ENCODE measurements at places on chromosomes 6 and 20.

GRCh38 chr6:168858926-168859325 is 394.7 kb downstream of the THBS2 start:
- DNase-seq: no peak

GRCh38 chr6:114906096-114906495 is 563.3 kb upstream of the HS3ST5 start:
- DNase-seq: no peak

DNA sequence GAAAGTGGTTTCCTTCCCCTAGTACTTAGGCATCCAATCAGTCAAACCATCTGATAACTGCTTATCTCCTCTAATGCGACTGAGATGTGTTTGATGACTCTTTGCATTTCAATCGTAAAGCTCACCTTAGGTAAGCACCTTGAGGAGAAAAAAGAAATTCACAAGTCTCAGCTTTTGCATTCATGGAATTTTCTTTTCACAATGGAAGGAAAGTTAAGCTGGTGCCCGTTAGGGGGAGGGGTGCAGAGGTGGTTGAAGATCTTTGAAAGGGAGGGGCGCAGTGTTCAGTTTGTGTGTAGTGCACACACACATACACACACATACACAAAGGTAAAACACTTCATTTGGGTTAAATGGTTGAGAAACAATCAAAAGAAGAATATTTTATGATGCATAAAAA is 87.1 kb upstream of the SALL4 start:
- DNase-seq: no peak

- DNase-seq: no peak
Observed at GRCh38 chr6:106168097-106168888, 82.2 kb downstream of the PRDM1 start.

- peak; percentile 65 for DNase-seq
Observed at GRCh38 chr20:10427060-10427692, 6.8 kb downstream of the MKKS start.

DNA sequence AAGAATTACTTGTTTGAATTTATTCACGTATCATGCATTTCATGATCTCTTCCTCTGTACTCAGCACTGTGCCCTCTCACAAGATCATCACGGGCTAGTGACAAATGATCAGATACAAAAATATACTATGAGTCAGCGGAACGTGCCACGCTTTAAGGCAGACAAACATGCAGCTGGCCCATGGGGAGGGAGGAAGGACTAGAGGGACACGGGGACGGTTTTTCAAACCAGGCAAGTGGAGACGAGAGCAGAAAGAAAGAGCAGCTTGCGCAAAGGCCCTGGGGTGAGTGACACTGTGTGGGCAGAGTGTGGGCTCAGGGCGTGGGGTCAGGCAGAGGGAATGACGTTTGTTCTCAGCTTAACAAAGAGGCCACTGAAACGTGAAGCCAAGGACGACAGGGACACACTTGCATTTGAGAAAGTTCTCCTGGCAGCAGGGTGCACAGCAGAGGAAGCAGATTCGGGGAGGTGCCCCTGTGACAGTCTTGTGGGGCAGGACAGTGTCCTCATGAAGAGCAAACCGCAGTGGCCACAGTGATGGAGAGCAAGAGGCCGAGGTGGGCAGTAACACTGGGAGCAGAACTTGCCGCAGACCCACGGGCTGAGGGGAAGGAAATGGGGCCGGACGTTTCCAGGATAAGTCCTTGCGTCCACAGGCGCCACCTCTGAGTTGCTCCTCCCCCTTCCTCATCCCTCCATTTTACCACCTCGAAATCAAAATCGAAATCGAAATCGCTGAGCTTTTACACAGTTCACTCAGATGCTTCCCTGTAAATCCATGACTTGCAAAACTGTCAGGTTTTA is 6.9 kb upstream of the RPS6KA2 start:
- peak; percentile 32 for DNase-seq

DNA sequence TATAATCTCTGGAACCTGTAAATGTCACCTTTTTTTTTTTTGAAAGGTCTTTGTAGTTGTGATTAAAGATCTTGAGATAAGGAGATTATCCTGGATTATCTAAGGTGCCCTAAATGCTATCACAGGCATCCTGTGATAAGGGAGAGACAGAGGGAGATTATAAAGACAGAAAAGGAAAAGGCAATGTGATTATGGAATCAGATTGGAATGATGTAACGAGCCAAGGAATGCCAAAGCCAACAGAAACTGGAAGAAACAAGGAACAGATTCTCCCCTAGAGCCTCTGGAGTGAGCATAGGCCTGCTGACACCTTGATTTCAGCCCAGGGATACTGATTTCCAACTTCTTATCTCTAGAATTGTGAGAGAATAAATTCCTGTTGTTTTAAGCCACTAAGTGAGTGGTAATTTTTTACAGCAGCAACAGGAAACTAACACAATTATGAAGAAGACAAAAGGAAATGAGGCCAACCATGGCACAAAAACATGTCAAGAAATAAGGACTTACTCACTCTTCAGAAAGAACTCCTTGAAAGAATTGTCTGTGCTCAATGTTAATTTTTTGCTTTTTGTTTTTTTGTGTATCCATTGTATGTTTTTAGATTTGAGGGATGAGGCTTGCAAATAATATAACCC is 82.7 kb downstream of the CFAP61 start:
- DNase-seq: no peak

- no peak for DNase-seq
Observed at GRCh38 chr6:73139681-73140383, 85.5 kb downstream of the KHDC1L start.

GRCh38 chr6:101605874-101606273 is 212.4 kb downstream of the GRIK2 start:
- DNase-seq: no peak

DNA sequence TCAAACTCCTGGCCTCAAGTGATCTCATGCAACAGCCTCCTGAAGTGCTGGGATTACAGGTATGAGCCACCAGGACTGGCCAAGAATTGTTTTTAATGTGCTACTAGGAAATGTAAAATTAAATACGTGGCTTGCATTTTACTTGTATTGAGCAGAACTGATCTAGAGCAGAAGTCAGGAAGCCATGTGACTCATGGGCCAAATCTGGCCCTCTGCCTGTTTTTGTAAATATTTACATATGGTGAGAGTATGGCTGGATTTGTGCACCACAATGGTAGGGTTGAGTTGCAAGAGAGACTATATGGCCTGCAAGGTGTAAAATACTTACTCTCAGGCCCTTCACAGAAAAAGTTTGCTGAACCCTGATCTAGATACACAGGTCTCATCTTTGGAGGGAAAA is 75.8 kb downstream of the LAMP5 start:
- peak; percentile 17 for DNase-seq

GRCh38 chr6:81847866-81848265 is 95.4 kb upstream of the TENT5A start:
- DNase-seq: no peak

DNA sequence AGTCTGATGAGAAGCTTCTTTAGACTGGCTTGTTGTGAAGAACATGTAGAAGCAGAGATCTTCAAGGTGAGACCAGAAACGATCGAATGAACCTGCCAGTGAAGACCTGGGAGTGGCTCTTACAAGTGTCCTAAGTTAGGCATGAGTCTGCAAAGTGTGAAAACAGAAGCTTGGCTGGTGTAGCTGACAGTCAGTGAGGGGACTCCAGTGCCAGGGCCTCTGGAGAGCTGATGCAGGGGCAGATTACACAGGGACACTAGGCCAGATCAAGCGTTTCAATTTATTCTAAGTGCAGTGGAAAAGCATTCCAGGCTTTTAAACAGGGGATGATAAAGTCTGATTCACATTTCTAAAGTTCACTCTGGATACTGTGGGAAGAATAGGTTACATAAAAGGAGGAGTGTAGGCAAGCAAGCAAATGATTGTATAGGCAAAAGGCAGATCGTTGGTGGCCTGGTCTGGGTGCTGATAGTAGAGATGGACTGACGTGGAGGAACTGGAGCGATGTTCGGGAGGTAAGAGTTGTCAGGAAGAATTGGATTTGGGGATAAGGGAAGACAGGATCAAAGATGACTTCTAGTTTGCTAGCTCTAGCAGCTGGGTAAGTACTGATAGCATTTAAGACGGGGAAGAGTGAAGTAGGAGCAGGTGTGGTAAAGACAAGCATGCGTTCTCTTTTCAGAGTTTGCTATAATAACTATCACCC is 133.5 kb downstream of the MAN1A1 start:
- DNase-seq: no peak

- peak; percentile 85 for DNase-seq
Observed at GRCh38 chr20:33561692-33562601, 72.1 kb downstream of the CBFA2T2 start.

DNA sequence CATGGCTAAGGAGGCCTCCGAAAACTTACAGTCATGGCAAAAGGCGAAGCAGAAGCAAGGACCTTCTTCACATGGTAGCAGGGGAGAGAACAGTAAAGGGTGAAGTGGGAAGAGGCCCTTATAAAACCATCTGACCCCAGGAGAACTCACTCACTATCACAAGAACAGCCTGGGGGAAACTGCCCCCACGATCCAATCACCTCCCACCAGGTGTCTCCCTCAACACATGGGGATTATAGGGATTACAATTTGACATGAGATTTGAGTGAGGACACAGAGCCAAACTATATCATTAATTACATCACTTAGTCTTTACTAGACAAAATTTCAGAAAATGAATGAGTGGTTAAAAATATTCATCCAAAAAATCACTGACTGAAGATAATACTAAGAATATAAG is 453.6 kb downstream of the COL12A1 start:
- peak; percentile 5 for DNase-seq

DNA sequence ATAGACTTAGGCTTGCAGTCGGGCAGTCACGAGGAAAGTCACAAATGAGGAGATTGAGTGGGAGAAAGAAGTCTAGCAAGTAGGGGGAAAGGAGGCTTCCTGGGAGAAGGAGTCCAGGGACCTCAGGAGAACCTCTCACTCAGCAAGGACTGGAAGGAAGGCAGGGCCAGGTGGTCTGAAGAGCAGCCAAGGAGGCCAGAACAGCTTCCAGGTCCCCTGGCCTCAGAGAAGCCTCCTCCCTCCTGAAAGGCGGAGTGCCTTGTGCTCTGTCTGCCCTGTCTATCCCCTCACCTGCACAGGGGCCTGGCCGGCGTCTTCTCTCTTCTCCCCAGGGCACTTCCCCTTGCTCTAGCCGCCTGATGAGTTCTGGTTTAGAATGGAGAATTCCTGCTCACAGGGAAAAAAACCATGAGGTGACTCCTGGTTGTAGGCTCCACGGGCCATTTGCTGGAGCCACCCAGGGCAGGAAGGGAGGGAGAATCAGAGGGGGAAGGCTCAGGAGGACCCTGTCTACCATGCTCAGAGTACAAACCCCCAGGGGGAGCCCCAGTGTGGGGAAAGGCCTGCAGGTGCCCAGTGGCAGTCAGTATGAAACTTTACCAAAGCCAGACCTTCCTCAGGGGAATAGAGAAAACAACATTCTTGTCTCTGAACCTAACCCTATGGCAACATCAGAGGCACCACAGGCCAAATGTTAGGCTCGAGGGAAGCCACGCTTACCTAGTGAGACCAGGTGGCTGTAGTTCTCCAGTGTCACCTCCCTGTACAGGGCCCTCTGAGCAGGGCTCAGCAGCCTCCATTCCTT is 11.2 kb downstream of the ZNF337 start:
- no peak for DNase-seq

- DNase-seq: no peak
Observed at GRCh38 chr20:54110457-54110856, 40.1 kb upstream of the BCAS1 start.

- DNase-seq: no peak
Observed at GRCh38 chr6:39339868-39340550, 17.5 kb upstream of the KCNK16 start.

DNA sequence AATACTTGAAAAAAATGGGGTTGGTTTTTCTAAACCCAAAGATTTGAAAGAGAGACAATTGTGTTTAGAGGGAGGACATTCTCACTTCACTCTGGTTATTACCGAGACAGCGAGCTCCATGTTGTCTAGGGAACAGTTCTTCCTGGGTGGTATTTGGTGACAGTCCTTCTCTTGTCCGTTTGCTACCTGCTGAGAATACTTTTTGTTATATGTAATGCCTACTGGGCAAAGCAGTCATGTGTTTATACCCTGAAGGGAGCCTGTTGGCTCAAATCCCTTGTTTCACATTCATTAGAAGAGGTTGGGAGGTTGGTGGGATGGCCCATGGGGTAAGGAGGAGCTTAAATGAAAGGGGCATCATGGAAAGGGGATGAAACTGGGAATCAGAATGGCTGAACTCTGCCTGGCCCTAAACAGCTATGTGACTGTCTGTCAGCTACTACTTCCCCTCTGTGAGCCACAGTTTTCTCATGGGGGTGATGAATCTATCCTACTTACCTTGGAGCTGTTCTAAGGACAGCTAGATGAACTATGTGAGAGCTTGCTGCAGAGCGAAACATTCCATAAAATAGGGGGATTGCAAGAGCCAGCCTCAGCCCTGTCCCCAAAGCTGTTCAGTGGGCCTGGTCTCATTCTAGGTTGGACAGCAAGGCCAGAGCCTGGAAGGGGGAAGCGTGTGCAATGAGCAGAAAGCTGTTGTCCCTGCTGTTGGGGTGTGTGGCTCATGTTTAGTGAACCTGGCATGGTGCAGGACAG is 43.5 kb downstream of the FNDC1 start:
- DNase-seq: no peak

DNA sequence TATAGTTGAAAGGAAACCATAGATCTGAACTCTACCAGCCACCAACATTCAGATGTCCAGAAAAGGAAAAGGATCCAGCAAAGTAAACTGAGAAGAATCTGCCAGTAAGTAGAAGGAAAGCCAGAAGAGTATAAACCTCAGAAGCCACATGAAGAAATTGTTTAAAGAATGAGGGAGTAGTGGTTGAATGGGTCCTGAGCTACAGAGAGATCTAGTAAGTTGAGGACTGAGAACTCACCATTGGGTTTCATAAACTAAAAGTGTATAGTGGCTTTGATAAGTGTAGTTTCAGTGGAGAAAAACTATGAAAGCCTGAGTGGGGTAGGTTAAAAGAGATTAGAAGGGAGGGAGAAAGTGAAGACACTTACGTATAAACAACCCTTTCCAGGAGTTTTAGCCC is 32.0 kb upstream of the SUMO4 start:
- DNase-seq: no peak

DNA sequence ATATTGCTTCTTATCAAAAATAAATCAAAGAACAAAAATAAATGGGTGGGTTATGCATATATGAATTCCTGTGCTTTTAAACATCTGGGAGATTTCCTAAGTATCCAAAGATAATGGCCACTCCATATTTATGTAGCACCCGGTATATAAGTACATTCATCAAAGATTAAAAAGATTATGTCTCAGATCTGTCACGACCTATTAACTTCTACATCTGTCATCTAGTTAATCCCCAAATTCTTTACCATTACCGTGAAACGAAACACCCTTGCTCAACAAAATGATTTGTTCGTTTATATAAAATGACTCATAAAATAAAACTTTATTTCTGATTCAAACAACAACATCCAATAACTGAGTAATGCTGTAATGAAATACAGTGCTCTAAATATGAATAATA is 64.8 kb upstream of the FOXQ1 start:
- no peak for DNase-seq

DNA sequence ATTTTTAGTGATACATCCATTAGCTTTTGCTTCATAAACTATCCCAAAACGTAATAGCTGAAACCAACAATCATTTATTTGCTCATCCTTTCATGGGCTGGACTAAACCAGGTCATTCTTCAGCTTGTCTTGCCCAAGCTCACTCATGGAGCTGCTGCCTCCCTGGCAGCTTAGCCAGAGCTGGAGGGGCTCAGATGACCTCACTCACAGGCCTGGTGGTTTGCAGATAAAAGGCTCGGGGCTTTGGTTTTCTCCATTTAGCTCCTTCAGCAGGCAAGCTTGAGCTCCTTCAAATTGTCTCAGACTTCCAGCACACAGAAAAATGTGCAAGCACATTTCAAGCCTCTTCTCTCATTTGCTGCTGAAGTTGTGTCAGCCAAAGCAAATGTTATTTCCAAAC is 139.1 kb downstream of the BTBD3 start:
- DNase-seq: no peak

GRCh38 chr6:144217264-144217663 is 66.9 kb downstream of the STX11 start:
- peak; percentile 7 for DNase-seq

GRCh38 chr6:108286366-108286765 is 8.5 kb upstream of the AFG1L start:
- DNase-seq: no peak
